ENCODE measurements at places on chromosomes 7 and 10.

GRCh38 chr7:48176356-48176893, 5.2 kb downstream of the ABCA13 start:
- no peak for DNase-seq

- no peak for DNase-seq
These were observed 244.2 kb upstream of the IGFBP3 start for GRCh38 chr7:46165276-46165675.

DNA sequence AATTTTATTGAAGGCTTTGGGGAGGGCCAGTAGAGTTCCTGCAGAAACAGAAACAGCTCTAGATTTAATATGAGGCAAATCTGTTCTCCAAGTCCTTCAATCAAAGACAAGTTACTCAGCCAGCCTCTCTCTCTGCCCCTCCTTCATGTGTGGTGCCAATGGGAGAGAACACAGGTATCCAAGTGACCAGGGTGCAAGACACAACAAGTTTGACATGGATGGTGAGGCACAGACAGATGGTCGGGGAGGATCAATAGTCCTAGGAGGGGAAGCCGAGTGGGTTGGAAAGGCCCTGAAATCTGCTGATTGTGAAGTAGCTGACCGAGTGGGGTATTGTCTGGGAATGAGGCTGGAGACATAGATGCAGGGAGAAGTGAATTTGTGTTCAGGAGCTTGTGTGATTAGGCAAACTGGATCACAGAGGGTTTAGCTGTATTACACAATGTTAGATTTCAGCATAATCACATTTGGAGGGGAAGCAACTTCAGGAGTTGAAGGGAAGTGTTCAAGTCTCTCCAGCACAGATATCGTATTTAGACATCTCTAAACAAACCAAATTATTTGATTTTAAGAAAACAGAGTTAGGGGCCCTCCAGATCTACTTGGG, 1.5 kb downstream of the GIMAP1 start:
- no peak for DNase-seq

DNA sequence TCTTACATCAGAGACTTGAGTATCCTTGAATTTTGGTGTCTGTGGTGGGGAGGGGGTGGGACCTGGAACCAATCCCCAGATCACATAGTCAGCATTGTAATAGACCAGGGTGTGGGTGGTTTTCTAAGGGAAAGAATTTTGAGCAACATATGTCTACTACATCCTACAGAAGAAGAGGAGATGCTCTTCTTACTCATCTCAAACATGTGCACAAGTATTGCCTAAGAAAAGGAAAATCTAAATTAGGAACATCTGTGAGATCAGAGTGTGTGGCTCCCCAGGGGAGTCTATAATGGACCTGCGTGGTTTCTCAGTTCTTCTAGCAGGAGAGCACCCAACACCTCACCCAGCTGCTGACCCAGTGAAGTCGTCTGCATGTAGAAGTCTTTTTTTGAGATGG, 148.8 kb downstream of the CCDC3 start:
- no peak for DNase-seq

DNA sequence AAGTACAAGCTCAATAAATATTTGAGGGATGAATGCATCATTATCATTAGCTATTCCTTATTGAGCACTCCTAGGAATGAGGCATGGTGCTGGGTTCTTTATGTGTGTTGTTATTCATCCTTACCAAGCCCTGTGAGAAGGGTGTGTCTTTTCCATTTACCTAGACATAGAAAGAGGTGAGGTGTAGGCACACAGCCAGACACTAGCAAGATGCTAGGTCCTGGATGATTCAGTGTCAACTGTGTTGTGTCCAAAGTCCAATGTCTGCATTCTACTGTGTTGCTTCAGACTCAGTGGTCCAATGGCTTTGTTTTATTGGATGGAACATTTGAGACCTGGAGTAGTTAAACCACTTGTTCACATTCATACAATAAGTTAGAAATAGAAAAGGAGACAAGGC, 605.5 kb downstream of the LRMDA start:
- no peak for DNase-seq

- DNase-seq = no peak
These were observed 2.2 kb upstream of the MET start for GRCh38 chr7:116669769-116670168.

DNA sequence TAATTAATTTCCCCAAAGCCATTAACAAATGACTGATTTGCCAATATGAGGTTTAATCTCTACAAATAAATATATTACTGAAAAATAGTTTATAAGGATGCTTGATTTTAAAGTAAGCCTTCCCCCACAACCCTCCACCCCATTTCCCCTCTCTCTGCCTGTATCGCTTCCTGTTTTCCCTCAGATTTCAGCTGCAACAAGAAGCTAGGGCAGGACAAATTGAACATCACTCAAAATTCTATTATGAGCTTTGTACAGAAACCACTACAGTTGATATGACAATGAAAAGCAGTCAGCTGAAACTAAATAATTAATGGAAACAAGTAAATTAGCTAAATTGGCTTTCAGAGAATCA, 109.0 kb upstream of the SP4 start:
- no peak for DNase-seq

- DNase-seq = no peak
These were observed 130.9 kb downstream of the SND1 start for GRCh38 chr7:127782654-127783559.

- DNase-seq = no peak
These were observed 462.7 kb downstream of the PHTF2 start for GRCh38 chr7:78261302-78261701.

GRCh38 chr10:89019569-89020327, 29.1 kb downstream of the FAS start:
- DNase-seq = no peak

DNA sequence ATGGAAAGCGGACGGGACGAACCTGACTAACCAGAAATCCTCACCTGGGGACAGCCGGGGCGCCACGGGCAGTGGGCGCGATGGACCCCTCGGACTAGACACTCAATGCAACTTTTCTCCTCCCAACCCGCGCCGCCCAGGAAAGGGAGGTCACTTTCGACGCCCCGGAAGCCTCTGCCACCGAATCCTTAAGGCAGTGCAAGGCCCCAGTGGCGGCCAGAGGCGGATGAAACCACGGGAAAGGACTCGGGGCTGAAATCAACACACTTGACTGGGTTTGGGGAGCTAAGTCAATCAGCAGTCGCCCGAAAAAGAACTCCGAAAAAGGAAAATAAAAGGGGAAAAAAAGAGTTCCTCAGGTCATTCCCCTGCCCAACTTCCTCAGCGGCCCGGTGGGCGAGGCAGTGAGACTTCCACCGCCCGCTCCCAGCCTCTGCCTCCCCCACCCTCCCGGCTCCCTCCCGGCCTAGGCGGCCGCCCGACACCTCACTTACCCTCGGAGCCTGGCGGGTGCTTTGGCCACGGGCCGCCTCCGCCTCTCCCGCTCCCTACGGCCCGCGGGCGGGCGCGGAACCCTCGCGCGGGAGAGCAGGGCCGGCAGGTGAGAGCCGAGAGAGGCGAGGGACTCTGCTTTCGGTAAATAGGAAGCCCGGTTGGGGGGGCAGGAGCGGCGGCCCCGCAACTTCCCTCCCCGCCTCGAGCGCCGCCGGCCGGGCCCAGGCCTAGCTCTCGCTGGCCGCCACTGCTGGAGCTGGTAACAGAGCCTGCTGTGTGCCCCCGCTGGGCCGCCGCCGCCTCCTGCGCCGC, 518 bp downstream of the WAPL start:
- DNase-seq = no peak

DNA sequence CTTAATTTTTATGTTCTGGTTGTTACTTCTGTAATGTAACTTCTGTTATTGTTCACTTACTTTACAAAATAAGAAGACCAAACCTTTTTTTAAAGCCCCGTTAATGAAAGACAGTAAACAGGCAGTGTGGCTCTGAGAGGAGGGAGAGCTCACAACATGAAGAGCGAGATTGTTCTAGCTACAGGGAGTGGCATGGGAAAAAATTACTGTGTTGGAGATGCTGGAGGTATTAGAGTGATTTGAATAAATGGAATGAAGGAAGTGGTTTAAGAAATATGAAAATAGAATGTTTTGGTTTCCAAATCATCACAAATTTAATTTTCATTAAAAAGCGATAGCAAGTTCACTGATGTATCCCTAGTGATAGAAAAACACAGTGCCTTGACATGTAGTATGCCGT, 31.8 kb downstream of the REEP3 start:
- DNase-seq = no peak

DNA sequence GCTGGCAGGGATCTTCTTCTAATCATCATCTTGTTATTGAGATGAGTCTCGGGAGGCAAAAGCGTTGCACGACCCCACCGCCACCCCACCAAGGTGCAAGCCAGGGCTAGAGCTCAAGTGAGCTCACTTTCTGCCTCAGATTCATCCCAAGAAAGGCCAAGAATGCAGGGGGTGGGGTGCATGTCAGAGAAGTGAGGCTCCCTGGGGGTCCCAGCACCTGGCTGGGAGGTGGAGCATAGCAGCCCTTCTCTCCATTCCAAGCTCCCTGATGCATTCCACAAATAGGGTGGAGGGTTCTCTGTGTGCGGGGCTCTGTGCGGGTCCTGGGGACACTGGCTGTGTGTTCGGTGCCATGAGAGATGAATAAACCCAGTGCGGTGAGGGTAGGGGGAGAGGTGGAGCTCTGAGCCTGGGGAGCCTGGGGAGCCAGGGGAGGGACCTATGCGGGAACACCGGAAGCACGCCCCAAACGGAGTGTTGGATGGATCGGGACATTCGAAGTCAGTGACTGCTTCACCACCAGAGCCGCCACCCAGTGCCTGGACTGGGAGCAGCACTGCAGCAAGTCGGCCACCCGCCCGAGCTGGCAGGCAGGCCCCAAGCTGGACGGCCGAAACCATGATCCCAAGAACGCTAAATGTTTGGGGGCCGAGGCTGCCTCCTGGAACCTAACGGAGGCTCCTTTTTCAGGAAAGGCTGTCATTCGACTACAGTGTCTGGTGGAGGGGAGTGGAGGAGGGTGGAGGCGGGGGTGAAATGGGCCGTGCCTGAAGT, 17.9 kb upstream of the HMX3 start:
- DNase-seq = peak; percentile 11

- no peak for DNase-seq
These were observed 232.5 kb downstream of the SKIDA1 start for GRCh38 chr10:21292763-21293517.

- no peak for DNase-seq
These were observed 94.5 kb upstream of the GNA12 start for GRCh38 chr7:2938514-2939192.

DNA sequence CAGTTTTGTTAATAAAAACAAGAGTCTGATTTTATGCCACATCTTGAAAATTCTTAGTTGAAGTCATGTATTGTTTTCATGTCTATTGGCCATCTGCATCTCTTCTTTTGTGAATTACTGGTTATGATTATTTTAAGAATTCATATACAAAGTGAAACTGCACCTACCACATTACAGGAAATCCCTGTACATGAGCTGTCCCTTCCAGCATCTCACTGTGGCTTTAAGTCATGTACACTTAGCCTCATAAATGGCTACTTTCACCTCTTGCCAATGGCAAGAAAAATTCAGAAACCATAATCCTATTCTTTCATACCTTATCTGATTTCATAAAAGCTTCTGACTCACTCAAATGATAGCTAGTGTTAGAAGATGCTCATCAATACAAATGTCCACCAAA, 48.6 kb downstream of the CRTAC1 start:
- no peak for DNase-seq

- no peak for DNase-seq
These were observed 76.4 kb downstream of the CTTNBP2 start for GRCh38 chr7:117796889-117797288.

- DNase-seq = peak; percentile 59
These were observed 18.3 kb upstream of the RHEB start for GRCh38 chr7:151537818-151538561.

DNA sequence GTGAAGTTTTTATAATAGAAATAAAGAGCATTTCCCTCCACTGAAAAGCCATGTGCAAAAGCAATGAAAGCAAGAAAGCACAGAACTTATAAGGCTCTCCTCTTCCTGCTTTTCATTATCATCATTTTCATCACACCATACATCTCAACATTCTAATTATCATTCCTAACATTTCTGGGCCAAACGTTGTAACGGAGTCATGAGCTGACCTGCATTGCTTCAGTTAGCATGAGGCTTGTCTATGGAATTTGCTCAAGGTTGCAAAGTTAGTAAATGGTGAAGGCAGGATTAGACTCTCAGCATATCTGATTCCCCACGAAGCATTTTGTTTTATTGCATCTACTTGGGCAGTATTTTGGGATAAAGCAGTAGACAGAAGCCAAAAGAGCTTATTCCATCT, 11.4 kb downstream of the SCIN start:
- DNase-seq = no peak

DNA sequence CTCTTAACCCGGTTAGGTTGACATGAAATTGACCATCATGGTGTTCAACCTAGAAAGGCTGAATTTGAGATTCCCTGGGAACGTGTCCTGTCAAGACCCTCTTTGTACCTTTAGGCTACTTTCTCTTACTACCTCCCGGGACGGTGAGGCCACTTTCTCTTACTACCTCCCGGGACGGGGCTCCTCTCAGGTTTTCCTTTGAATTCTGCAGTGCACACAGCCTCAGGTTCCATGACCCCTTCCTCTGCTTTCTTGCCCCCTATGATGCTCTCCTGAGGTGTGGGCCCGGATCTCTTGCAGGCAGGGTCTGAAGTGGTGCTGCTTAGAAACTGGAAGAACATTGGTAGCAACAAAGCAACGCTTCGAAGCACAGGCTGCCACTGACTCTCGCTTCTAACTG, 155.3 kb downstream of the CAMK1D start:
- no peak for DNase-seq

DNA sequence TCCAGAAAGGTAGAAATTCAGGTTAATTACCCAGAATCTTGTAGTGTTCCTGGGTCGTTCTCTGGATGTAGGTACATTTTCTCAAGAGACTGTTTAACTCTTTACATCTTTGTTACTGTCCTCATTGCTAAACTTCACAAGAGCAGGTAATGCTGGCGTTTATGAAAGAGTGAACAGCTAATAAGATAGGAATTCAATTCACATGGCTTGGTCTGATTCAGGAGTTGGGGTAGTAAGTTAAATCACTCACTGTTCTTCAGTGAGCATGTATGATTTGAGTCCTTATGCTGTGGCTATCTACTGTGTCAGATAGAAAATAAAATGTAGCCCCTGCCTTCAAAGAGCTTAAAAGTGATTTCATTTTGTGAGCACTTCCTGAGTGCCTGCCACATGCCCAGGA, 480.0 kb downstream of the LRMDA start:
- no peak for DNase-seq

- DNase-seq = no peak
These were observed 60.7 kb downstream of the SMURF1 start for GRCh38 chr7:99083068-99083651.

DNA sequence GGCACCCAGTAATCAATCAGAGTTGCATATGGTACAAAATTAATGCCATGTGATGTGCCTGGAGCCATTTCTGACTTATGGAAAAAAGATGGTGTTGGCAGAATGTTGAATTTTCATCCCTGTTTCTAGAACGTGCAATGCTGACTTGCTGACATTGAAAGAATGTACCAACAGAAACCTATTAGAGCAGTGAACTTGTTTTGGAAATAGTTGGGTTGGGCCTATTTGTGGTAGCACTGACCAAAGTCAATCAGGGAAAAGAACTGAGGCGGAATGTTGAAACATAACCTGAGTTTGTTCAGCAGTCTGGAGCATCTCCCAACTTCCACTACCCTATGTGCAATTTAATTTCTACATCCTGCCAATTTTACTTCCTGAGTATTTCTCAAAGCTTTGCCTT, 11.7 kb upstream of the KIAA1217 start:
- no peak for DNase-seq

Data from anterior cingulate cortex (tissue), 58 donors.